ENCODE measurements at places on chromosomes 5 and 9.

DNA sequence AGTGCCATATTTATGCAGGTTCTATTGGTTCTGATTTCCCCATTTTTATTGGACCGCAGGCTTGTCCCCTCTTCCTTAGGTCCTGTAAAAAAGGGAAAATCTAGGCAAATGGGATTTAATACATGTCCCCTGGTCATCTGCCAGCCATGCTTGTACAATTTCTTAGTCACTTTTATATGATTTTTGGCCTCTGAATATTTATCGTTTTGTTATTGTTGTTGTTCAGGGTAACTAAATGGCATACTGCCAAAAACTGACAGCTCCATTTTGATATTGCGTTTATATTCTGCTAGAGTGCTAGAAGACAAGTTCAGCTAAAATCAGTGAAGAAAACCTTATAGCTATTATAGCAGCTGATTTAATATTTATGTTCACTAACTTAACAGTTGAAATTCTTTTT lies 770.2 kb upstream of the FAM174A start:
- DNase-seq = no peak

- DNase-seq = no peak
Measured at GRCh38 chr9:118896324-118897000, 472.8 kb downstream of the BRINP1 start.

DNA sequence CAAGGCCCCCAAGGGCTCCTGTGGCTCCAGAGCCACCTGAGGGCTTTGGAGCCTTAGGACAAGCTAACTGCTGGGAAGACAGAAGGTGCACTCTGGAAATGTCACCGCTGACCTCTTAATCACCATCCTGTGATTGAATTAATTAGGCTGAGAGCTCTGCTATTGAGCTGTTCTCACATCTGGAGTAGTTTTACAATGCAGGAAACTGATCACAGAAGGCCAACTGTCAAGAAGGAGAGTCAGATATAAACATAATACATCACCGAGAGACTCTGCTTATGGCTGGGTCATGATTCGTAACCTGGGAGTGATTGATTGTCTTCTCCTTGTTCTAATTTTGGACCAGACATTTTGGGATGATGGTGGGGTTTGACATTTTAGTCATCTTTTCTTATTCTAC lies 226.1 kb downstream of the SLIT3 start:
- DNase-seq = no peak

- DNase-seq = peak; percentile 13
Measured at GRCh38 chr5:103041071-103041676, 78.8 kb downstream of the GIN1 start.

DNA sequence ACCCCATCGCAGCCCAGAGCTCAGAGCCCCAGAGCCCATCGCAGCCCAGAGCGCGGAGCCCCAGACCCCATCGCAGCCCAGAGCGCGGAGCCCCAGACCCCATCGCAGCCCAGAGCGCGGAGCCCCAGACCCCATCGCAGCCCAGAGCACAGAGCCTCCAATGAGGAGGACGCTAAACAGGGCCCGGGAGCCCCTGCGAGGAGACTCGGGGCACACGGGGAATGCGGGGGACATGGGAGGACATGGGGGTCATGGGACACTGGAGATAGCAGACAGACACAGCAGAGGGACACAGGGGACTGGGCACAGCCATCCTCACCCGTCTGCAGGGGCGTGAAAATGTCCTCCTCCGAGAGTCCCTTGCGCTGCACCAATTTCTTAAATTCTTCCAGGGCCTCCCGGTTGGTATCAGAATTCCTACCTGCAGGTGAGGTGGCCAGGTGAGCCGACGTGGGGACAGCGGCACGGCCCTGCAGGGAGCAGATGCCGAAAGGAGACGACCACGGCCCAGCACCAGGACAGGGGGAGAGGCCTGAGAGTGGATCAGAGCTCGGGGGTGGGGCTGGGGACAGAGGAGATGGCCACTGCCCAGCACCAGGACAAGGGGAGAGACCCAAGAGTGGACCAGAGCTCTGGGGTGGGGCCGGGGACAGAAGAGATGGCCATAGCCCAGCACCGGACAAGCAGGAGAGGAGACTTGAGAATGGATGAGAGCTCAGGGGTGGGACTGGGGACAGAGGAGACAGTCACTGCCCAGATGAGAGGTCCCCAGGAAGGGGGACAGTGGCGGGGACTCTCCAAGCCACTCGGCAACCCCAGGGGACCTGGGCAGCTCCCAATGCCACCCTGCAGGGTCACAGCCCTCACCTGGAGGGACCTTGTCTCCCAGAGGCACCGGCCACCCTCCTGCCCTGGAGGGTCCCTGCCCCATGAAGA lies 2.8 kb downstream of the OBP2B start:
- DNase-seq = no peak

GRCh38 chr9:38182321-38182720 lies 113.3 kb upstream of the SHB start:
- DNase-seq = no peak

Measured in NCI-H226 (cell line).